Activated naive CD4-positive, alpha-beta T cell (primary cell): ENCODE measurements at places on chromosomes 1 and 21.

DNA sequence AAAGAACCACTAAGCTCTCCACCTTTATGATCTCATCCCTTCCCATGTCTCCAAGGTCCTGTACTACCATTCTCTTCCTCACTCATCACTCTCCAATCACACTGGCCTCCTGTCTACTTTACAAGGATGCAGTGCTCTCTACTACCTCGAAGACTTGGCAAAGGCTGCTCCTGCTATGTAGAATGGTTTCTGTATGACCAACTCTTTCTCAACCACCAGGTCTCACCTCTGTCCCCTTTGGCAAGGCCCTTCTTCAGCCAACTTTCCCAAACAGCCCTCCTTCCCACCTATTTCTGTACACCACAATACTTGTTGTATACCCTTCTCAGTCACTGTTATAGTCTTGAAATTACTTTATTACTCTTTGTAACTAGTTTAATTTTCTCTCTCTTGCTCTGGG lies 41.2 kb downstream of the FYB2 start:
- DNase-seq: no peak

DNA sequence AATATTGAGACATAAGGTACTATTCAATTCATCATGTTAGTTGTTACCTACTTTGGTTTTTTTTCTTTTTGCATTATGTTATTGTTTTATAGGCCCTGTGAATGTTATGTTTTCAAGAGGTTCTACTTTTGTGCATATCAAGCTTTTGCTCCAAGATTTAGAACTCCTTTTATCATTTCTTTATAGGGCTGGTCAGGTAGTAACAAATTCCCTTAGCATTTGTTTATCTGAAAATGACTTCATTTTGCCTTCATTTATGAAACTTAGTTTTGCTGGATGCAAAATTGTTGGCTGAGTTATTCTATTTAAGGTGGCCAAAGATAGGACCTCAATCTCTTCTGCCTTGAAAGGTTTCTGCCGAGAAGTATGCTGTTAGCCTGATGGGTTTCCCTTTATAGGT lies 21.3 kb upstream of the MAB21L3 start:
- no peak for DNase-seq

DNA sequence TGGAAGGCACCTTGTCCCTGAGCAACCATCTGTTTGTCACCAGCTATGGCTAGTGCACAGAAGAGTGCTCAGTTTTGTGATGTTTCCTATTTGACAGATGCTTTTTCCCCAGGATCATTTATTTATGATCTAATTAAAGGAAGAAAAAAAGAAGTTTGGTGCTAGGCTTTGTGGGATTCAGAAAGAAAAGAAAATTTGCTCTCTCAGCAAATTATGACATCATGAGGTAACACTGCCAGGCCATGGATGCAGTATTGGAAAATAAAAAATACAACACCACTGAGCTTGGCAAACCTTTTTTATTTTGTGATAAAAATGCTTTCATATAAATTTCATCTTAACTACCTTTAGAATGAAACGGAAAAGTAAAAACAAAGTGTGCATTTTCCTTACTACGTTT lies 15.5 kb upstream of the ADAM30 start:
- no peak for DNase-seq

- no peak for DNase-seq
Observed at GRCh38 chr1:202275061-202275770, 66.5 kb downstream of the UBE2T start.

- DNase-seq: no peak
Observed at GRCh38 chr1:16191916-16192546, 20.4 kb downstream of the ARHGEF19 start.

DNA sequence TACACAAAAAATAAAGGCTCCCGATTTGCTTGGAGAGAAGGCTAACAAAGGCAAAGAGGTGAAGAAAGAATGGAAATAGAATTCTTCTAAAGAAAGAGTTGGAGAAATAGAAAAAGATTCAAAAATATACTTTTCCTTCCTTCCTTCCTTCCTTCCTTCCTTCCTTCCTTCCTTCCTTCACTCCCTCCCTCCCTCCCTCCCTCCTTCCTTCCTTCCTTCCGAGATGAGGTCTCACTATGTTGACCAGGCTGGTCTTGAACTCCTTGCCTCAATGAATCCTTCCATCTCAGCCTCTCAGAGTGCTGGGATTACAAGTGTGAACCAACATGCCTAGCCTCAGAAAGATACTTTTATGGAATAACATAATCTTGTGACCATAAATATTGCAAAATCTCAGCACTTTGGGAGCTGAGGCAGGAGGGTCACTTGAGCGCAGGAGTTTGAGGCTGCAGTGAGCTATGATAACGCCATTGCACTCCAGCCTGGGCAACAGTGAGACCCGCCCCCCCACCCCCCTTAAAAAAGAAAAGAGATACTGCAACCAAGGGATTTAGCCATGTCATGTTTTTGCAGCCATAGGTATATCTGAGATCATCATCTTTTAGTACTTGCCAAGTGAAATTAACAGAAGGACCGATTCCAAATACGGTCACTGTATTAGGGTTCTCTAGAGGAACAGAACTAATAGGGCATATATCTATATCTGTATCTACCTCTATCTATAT lies 1.0 kb upstream of the HJV start:
- no peak for DNase-seq

DNA sequence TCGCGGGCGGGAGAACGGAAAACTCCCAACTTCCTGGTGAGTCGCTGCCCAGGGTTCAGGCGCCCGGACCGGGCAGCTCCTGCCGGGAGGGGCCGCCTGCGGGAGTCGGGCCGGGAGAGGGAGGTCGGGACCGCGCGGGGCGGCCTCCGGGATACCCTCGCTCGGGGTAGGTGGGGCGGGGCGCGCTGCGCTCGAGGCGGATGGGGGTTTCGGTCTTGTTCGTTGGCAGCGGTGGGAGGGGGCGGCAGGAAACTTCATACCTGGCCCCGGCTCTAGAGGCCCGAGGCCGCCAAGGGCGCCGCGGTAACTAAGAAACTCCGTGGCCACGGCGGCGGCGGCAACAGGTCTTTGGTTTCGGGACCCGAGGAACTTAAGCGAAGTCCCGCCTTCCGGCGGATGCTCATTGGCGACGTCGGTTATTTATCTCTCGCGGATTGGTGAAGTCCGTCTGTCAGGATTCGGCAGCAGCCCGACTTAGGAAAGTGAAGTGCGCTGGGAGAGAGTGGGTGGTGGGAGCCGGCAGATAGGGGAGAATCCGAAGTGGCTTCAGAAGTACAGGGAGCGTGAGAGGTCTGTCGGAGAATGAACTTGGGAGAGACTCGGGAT lies 546 bp downstream of the NEK7 start:
- DNase-seq: peak; percentile 46

- no peak for DNase-seq
Observed at GRCh38 chr1:173224280-173224892, 17.3 kb upstream of the TNFSF4 start.

GRCh38 chr1:4006676-4007374 lies 106.8 kb upstream of the C1orf174 start:
- no peak for DNase-seq

DNA sequence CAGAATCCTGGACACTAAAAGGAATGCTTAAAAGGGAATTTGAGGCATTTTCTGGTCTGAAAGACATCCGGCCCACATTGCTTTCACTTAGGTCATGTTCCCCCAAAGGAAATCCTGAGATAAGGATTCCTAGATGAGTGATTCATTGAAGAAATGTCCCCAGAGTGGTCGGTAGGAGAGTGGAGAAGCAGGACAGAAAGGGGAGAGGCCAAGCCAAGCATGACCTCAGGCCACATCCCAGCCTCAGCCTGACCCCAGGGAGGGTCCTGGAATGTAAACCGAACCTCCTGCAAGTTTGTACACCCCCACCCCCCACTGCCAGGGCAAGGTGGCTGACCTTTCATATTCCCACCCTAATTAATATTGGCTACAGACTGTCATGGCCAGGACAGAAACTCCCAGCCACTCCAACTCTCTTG lies 16.6 kb downstream of the HIVEP3 start:
- DNase-seq: no peak

DNA sequence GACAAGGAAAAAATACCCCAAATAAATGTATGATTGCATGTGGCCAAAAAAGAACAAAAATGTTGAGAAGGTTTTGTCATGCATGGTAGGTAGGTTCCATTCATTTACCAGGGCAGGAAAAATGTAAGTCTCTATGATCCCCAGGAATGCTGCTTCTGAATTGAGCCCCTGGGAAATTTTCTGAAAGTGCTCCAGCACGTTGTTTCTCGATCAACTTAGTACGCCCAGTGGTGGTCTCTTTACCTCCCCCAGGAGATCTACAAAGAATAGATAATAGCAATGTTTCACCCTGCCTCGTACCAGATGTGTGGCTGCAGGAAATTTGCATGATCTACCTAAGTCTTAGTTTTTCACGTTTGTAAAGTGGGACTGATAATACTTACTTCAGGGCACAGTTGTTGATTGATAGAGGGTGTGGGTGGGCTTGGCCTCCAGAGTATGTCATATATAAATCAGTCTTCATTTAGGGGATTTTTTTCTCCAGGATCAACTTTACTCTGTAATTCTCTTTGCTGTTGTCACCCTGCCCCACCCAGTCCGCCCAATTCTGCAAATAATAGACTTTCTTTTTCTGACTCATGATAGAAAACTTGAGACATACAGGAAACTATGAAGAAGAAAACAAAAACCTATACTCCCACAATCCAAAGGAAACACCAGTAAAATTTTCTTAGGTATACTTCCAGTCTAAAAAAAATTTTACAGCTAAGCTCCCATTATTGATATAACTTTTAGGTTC lies 462.0 kb upstream of the RUNX1 start:
- DNase-seq: no peak

GRCh38 chr1:27377760-27378495 lies 3.3 kb upstream of the FCN3 start:
- DNase-seq: no peak

- DNase-seq: no peak
Observed at GRCh38 chr1:10773376-10773775, 23.1 kb downstream of the CASZ1 start.

- no peak for DNase-seq
Observed at GRCh38 chr1:234942012-234942332, 186.7 kb downstream of the TOMM20 start.

DNA sequence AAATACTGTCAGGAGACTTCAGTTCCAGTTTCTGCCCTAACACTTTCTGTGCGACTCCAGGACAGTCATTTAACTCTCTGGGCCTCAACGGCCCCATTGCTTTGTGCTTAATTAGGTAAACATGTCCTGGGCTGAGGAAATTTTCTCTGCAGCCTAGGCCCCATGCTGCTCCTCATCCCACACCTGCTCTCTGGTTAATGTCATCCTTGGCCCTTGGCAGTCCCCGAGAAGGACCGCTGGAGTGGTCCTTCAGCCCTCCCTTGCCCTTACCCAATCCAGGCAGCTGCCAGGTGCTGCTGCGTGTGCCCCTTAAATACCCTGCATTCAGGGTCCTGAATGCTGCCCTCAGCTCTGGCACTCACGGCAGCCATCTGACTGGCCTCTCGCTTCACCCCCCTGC lies 18.7 kb downstream of the UBL4B start:
- no peak for DNase-seq

DNA sequence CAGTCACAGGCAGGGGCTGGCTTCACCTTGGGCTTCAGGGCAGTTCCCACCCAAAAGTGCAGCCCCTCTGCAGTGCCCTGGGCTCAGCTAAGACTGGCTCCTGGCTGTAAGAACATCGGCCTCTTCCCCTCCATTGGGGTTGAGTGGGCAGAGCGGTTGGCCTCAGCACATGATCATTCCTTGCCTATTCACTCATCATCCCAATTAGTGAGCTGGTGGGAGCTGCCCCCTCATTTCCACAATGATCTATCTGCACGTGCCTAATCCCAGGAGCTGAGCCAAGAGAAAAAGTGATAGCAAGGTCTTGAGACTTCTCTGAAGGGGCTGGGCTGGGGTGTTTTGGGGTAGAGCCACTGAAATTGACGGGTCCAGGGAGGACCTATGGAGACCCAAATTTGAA lies 133.6 kb downstream of the SYF2 start:
- DNase-seq: no peak

DNA sequence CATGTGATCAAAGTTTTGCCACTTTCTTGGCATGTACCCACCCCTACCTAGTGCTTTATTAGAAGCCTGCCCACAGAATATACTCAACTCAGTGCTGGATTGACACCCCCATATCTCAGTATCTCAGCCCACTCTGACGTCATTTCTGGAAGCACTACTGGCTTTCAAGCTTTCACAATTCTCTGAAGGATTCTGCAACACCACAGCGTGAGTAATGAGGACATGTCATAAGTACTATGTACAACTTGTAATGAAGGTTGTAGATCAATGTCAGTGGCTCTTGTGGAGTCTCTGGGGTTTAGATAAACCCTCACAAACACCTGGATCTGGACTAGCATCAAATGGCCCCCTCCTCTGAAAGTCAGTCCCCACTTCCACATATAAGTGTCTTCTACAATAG lies 57.2 kb downstream of the TNFSF4 start:
- no peak for DNase-seq

- DNase-seq: no peak
Observed at GRCh38 chr1:115090540-115090939, 1.2 kb upstream of the TSPAN2 start.

DNA sequence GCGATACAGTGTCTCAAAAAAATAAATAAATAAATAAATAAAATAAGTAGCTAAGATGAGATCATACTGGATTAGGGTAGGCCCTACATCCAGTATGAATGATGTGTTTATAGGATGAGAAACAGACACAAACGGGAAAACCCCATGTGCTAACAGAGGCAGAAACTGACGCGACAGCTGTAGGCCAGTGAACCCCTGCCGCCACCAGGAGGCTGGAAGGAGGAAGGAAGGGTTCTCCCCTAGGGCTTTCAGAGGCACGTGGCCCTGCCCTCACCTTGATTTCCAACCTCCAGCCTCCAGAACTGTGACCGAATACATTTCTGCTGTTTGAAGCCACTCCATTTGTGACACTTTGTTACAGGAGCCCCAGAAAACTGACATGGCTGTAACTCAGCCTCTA lies 38.5 kb downstream of the CHD5 start:
- DNase-seq: no peak

DNA sequence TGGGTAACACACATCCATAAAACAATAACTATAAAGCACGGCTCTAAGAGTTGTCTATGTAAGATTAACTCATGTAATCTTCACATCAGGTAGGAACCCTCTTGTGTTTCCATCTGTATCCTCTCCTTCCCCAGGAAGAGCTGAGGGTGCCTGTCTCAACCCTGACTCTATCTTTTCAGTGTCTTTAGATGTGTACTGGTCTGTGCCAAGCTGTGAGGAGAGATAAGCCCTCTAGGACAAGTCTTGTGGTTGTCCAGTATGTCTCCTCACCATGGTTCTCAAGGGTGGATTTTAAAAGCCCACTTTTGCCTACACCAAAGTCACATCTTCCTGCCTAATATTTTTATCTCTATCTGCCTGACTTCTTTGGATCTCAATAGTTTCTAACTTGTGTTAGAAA lies 300.1 kb downstream of the KCNT2 start:
- DNase-seq: no peak

DNA sequence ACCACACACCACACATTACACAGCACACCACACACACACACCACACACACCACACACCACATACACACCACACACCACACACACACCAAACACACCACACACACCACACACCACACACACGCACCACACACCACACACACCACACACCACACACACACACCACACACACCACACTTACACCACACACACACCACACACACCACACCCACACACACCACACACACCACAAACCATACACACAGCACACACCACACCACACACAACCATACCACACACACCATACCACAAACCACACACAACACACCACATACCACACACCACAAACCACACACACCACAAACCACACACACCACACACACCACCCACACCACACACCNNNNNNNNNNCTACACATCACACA lies 40.9 kb upstream of the SIK1 start:
- no peak for DNase-seq
